Left forelimb (tissue), 1 donor: ENCODE measurements at places on chromosomes 5 and 9.

- no peak for DNase-seq
These were observed 179.1 kb downstream of the GOLPH3 start for GRCh38 chr5:31995006-31995405.

DNA sequence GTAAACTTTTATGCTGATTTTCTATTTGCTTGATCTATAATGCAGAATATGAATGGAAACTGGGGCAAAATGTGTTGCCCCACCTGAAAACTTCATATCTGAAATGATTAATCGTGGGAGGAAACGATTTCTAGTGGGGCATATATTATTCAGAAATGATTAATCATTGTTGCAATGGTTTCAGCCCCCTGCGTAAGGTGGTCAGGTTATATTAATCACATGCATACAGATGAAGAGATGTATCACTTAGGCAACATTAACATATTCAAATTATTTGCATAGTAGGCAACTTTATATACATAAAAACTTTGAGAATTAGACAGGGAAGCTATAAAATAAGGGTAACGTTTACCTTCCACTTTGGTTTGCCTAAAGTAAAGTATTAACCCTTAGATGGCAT lies 49.8 kb downstream of the LSM11 start:
- no peak for DNase-seq

- no peak for DNase-seq
These were observed 2.8 kb upstream of the DNAJA1 start for GRCh38 chr9:33022303-33022702.

DNA sequence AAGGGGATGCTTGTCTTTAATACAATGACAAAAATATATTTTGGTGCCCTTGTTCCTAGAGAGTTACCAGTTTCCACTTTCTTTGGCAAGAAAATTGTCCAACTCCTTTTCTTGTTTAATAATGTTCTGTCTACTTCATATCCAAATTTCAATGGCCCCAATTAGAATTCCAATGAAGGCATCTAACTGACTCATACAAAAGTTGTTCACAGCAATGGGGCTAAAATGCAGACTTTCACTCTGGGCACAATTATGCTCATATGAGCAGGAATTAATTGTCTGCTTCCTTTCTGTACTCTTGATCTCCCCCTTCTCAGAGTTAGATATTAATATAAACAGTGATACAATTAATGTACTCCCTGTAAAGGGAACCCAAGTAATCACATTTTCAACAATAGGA lies 42.1 kb upstream of the ZNF622 start:
- no peak for DNase-seq

DNA sequence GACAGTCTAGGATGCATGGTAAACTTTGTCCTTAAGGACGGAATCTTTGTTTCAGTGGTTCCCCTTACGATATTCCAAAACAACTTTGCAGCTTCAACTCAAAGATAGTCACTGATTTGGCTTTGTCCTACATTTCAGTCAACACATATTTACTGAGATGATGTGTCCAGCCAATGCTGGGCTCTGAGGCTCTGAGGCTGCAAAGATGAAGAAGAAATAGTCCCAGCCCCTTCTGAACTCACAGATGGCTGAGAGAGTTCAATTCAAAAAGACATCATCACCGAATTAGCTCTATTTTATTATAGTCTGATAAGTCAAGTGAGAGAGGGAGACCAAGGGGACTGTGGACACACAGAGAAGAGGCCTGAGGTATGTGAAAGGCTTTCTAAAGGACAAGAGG lies 544.0 kb downstream of the ACTL7B start:
- no peak for DNase-seq

DNA sequence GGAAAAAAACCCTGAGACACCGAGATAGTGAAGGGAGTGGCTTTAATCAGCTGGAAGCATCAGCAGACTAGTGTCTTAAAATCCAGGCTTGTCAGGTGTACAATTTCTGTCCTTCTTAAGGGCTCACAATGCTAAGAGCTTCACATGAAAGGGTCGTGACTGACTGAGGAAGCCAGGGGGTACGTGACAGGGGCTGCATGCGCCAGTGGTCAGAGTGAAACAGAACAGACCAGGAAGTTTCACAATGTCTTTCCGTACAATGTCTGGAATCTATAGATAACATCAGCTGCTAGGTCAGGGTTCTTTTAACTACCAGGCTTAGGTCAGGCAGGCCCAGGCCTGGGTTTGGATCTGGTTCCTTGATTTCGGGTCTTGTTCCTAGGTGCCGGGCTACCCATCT lies 253.0 kb downstream of the CDH10 start:
- DNase-seq, result no peak

DNA sequence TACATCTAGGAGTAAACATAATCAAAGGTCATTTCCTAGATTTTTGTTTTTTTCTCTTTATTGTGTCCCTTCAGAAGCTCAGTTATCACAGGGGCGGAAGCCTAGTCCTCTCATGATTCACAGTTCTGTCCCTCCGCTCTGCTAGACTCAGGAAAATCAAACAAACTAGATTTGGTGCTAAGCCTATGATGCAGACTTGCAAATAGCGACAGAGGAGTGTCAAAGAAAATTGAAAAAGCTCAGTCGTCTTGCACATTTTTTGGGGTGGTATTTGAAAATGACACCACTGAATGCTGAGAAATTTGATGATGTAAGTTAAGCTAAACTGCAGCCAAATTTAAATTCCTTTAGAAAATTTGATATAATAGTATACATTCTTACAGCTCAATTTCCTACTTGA lies 59.0 kb downstream of the CDH10 start:
- DNase-seq, result no peak

GRCh38 chr9:91004992-91005391 lies 203.4 kb downstream of the SYK start:
- DNase-seq, result no peak

- no peak for DNase-seq
These were observed 658.6 kb downstream of the NR2F1-AS1 start for GRCh38 chr5:92922231-92922967.

DNA sequence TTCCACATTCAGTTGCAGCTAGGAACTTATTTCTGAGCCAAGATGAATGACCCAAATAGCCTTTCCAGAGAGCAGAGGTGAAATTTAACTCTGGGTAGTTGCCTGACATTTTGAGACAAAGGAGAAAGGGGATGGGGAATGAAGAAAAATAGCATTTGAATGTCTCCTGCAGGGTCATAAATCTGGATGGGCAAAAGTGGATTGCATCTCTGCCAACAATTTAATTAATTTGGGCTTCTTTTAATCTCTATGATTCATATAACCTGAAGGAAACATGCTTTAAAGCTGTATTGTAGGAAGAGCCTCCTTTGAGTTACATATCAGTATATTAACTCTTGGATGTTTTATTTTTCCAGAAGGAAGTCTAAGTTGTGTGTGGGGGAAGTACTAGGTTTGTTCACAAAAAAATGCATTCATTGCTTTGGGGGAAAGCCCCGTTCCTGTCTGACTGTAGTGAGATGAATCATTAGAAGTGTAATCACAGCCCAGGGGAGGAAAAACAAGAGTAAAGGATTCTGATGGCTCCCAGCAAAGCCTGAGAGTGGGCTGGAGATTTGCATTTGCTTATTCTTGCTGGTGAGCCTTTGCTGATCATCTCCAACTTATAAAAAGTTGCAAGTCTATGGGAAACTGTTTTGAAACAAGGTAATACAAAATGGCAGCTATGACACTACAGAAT lies 133.0 kb upstream of the IQGAP2 start:
- DNase-seq, result no peak

DNA sequence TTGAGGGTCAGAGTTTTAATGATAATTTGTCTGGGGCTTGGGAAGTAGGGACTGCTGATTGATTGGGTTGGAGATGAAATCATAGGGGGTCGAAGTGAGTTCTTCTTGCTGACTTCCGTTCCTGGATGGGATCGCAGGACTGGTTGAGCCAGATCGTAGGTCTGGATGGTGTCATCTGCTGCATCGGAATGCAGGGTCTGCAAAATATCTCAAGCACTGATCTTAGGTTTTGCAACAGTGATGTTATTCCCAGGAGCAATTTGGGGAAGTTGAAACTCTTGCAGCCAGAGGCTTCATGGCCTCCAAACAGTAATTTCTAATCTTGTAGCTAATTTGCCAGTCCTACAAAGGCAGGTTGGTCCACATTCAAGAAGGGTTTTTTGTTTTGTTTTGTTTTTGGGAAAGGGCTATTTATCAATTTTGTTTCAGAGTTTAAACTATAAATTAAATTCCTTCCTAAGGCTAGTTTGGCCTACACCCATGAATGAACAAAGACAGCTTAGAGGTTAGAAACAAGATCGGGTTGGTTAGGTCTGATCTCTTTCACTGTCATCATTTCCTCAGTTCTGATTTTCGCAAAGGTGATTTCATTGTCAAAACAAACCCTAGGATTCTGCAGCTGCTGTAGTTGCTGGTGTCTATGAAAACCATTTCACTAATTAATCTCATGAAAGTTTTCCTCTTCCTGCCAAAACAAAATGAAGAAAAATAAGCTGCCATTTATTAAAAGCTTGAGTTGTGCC lies 388.0 kb downstream of the TMEM232 start:
- no peak for DNase-seq

- DNase-seq, result no peak
These were observed 112.6 kb upstream of the NFIL3 start for GRCh38 chr9:91536211-91536691.

DNA sequence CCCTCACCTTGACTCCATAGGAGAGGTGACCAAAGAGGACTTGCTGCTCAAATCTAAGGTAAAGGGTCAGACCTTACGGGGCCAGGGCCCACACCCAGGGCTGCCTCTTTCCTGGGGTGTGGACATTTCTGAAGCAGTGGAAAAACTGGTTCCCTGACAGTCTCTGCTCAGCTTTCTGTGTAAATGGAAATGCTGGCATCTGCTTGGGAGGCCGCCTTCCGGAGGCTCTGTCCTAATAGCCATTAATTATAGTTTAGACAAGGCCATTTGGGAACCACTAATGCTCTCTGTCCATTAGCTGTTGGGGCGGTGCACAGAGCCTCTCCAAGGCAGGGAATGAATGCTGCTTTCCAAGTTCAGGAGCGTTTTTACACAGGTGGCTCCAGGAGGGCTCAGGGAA lies 17.3 kb downstream of the USP20 start:
- no peak for DNase-seq

- no peak for DNase-seq
These were observed 43.5 kb downstream of the RMI1 start for GRCh38 chr9:84024041-84024575.

GRCh38 chr5:172558076-172558976 lies 82.7 kb upstream of the NEURL1B start:
- DNase-seq, result no peak

DNA sequence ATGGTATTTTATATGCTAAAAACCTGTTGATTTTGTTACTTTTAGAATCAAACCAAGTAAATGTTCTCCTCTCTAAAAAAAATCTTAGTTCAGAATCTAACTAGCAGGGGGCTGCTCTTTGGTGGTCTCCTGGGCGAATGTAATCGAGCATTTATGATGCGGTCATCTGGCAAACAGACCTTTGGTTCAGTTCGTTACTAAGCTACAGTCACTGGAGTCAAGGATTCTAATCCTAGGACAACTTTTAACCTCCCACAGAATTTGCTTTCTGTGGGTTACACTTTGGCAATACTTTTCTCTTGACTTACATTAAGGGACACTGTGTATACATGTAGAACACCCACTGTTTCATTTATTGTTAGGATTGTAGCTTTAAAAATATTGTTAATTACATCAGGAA lies 26.3 kb upstream of the FREM1 start:
- DNase-seq, result no peak

- DNase-seq, result no peak
These were observed 246.4 kb downstream of the FAM114A2 start for GRCh38 chr5:153792305-153792704.

- DNase-seq, result no peak
These were observed 95.7 kb downstream of the INSL6 start for GRCh38 chr9:5089737-5090136.

DNA sequence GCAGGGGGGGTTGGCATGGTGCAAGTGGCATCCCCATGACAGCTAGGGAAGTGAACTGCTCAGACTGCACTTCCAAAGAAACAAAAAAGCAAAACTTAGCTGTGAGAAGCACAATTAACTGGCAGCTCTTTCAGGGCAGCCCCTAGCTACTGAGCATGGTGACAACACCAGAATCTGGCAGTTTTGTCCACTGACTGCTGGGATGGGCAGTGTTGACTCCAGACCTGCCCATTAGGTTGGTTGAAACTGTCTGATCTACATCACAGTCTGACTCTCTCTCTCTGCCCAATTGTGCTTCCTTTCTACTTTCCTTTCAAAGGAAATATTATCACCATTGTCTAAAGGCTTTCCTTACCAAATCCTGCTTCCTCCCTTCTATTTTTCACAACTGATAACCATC lies 12.5 kb upstream of the RAD23B start:
- DNase-seq, result no peak

- no peak for DNase-seq
These were observed 38.1 kb upstream of the JAK2 start for GRCh38 chr9:4946937-4947336.

- DNase-seq, result no peak
These were observed 647.7 kb upstream of the WWC1 start for GRCh38 chr5:167643631-167644280.
